Pulmonary artery endothelial cell (primary cell): ENCODE measurements at places on chromosomes 12 and 14.

DNA sequence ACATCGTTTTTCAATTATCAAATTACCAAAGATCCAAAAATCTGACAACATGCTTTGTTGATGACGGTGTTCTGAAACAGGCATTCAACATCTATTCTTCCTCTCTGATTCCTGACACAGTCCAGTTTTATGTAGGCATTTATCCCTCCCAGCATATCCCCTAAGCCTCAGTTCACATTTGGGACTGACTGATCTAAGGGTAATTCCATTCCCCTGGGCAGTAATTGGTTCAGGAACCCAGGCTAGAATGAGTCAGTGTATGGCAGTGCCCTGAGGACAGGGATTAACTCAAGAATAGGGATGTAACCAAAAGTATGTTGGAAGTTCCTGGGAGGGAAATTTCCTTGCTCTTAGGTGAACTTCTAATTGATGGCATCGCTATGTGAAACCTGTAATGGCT is 10.3 kb upstream of the PCNX1 start:
- DNase-seq: no peak

DNA sequence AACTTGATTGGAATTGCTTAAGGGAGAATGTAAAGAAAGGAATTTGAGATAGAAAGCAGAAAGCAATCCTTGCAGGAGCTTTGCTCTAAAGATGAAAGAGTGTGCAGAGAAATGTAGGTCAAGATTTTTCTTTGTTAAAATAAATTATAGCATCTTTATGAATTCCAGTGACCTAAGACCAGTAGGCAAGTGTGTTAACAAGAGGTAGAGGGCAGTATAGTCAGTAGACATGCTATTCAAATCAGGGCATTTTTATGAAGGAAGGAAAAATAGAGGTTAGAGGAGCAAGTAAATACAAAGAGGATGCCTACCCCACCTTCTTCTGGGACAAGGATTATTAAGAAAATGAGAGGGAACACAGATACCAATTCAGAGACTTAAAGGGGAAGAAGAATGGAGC is 148.5 kb downstream of the PLCZ1 start:
- DNase-seq: no peak

DNA sequence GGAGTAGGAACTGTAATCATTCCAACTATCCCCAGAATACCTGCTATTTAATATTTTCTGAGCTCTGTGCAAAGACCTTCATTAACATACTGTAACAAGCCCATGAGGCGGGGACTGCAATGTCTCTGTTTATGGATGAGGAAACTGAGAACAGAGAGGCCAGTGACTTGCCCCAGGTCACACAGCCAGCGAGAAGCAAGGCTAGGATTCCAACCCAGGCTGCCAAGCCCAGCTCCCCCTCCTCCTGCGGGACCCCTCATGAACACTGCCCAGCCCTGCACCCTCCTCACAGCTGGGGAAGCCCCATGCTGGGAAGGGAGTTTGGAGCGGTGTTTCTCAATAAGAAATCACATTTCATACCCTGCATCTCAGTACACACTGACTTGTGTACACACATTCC is 10.9 kb downstream of the HVCN1 start:
- DNase-seq: no peak

DNA sequence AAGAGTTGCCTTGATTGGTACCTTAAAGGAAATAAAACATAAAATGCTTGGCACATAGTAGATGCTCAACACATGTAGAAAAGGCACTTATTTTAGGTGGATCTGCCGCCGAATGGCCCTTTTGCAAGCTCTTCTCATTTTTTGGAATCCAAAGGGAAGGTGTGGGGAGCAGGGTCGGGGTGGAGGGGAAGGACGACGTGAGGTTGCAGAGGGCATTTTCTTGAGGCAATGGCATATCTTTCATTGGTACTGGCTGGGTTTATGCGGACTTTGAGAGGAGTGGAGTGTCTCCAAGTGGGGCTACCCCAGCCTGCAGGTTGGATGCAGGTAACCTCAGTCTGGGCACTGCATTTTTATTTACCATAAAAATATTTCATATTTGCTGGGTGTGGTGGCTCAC is 8.1 kb downstream of the RTL1 start:
- no peak for DNase-seq
